Dermis microvascular lymphatic vessel endothelial cell (primary cell): ENCODE measurements at places on chromosomes 7 and 10. TPM values are rescaled to one million over a fixed set of nuclear protein-coding genes. Genes with fewer than 3 reads are reported as not detected.

GRCh38 chr7:489876-490275, 29.8 kb downstream of the PDGFA start:
- DNase-seq: no peak

The C10orf105 gene
- under 0.01 TPM in 1 of 2 replicates, not detected in the other for total RNA-seq

The SERPINE1 gene
- 81.9 and 88.2 TPM in 2 replicates for total RNA-seq

The MYO1G gene
- under 0.01 and 0.13 TPM in 2 replicates for total RNA-seq
